ENCODE measurements at places on chromosomes 16 and 17. TPM values are rescaled to one million over a fixed set of nuclear protein-coding genes. Genes with fewer than 3 reads are reported as not detected.

The UBALD1 gene
- 3.7 TPM for total RNA-seq

The NPB gene
- 0.26 TPM for total RNA-seq

The GUCY2D gene
- 0.13 TPM for total RNA-seq

The CORO7 gene
- 15.6 TPM for total RNA-seq

The CCDC154 gene
- 0.51 TPM for total RNA-seq
